ENCODE measurements at places on chromosomes 3 and 15.

DNA sequence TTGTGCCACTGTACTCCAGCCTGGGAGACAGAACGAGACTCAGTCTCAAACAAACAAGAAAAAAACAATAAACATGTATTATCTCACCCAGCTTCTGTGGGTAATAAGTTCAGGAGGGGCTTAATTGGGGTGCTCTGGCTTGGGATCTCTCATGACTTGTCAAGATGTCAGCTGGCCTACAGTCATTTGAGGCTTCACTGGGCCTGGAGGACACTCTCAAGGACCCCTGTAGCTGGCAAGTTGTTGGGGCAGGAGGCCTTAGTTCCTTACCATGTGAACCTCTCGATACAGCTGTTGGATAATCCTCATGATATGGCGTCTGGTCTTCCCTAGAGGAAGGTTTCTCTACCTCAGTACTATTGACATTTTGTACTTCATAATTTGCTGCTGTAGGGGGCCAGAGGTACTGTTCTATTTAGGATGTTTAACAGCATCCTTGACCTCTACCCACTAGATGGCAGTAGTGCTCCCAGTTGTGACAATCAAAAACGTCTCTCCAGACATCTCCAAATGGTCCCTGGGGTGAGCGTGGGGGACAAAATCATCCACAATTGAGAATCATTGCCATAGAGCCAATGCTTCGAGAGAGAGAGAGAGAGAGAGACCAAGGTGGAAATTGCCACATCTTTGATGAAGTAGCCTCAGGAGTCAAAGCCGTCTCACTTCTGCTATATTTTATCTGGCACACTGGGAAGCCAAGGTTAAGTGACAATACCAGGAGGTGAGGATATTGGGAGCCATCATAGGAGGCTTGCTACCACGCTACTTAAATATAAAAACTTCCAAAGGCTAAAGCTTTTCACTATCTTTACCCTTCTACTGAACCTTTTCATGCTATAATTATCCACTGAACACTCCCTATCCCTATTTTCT, 23.9 kb upstream of the SLTM start:
- peak; percentile 38 for DNase-seq

GRCh38 chr3:131731709-131732108, 228.9 kb upstream of the MRPL3 start:
- DNase-seq = no peak

DNA sequence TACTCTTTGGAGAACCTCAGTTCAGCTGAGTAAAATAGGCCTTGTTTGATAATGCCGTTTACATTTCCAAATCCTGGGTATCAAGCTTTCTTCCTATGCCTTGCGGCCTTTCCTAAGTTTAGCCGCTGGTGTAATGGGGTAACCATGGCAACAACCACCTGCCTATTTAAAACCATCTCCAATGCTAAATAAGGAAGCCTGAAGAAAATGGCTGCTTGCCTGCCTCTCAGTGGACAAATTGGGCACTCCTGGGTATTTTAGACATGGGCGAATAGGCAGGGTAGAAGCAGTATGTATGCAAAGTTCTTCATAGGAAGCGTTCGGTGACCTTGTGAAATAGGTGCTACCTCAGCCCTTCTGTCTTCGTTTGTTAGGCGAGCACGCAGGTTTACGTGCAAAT, 122.7 kb downstream of the DGKG start:
- DNase-seq = no peak

GRCh38 chr3:25182794-25183193, 245.3 kb upstream of the RARB start:
- DNase-seq = no peak

GRCh38 chr15:100565591-100565990, 36.4 kb downstream of the LINS1 start:
- DNase-seq = no peak

GRCh38 chr3:197428952-197429351, 126.8 kb downstream of the BDH1 start:
- DNase-seq = no peak

GRCh38 chr3:38153221-38153620, 12.1 kb upstream of the OXSR1 start:
- DNase-seq = no peak

GRCh38 chr3:10945683-10946287, 46.8 kb upstream of the SLC6A1 start:
- peak; percentile 21 for DNase-seq

DNA sequence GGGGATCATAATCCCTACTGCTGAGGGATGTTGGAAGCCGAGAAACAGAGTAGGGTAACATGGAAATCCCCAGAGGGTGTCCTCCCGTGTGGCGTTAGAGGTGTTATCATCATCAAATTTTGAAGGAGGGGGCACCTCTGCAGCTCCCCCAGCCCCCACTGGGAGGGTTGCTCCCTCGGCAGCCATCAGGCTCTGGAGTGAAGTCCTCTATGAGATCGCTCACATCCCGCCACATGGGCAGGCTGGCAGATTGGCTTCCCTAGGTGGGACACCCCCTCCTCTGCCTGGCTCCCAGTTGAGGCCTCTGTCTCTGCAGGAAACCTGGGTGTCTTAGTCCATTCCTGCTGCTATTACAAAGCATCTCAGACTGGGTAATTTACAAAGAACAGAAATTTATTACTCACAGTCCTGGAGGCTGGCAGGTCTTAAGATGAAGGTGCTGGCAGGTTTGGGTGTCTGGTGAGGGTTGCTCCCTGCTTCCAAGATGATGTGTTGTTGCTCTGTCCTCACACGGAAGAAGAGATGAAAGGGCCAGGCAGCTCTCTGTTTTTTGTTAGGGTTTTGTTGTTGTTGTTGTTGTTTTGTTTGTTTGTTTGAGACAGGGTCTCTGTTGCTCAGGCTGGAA, 120.5 kb downstream of the NUP210 start:
- DNase-seq = no peak

- no peak for DNase-seq
Measured at GRCh38 chr3:51712963-51713362, 6.1 kb downstream of the GRM2 start.

DNA sequence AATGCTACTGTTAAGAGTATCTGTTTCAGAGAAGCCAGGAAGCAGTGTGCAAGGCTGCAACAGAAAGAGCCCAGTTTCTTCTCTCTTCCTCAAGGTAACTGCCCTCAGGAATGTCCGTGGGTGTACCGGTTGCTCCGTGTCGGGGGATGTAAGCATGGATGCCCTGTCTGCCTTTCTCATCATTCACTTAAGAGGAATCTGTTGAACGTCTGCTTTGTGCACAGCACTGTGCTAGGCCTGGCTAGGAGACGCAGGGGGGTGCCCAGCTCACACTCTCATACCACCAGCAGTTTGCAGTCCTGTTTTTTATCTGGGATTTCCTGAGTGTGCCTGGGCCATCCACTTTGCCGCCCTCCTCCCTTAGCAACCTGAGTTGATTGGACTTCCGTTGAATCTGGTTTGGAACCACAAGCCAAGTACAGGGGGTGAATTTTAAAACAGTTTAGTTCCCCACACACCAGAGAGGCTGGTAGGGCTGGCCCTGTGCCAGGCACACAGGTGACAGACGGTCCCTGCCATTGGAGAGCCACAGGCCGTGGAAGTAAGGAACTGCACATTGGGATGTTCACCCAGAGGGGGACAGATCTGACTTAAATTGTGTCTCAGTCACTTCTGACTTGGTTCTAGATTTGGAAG, 11.2 kb downstream of the BOC start:
- no peak for DNase-seq

DNA sequence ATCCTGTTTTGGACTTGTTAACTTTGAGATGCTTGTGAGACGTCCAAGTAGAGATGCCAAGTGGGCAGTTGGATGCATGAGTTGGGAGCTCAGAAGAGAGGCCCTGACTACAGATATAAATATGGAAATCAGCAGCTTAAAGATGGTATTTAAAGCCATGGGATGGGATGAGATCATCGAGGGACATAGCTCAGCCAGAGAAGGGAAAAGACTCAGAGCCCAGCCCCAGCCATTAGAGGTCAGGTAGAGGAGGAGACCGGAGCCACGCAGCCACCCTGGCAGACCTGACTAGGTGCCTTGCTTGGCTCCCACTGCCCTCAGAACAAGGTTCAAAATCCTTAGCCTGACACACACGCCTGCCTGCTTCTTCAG, 31.1 kb downstream of the ATP2B2 start:
- DNase-seq = no peak

- no peak for DNase-seq
Measured at GRCh38 chr3:52822363-52822762, 8.1 kb downstream of the ITIH4 start.

GRCh38 chr3:119276680-119277079, 17.5 kb upstream of the ARHGAP31 start:
- DNase-seq = no peak

DNA sequence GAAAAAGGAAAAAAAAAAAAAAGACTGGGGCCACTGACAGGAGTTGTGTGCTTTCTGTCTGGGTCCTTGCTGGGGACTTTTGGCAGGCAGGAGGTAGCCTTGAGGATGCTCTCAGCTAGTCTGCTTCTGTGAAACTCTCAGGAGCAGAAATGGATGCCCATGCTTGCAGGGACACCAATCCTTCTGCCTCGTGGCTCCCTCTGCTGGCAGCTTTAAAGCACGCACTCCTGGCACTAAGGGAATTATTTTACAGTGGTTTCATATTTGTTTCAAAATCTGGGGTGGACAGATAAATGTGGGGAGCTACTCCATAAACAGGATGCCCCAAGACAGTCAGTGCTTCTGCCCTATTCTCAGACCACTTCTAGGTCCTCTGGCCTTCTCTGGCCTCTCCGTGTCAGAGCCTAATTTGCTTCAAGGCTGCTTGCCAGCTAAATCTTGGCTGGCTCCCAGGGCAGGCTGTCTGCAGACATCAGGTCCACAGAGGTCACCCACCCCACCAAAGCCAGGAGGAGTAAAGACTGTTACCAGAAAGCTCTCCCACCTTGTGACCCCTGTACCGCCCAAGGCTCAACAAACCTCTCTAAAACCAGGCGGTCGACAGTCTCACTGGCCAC, 17.1 kb downstream of the TRAIP start:
- DNase-seq = peak; percentile 68

GRCh38 chr15:58453931-58454793, 22.4 kb downstream of the LIPC start:
- no peak for DNase-seq

DNA sequence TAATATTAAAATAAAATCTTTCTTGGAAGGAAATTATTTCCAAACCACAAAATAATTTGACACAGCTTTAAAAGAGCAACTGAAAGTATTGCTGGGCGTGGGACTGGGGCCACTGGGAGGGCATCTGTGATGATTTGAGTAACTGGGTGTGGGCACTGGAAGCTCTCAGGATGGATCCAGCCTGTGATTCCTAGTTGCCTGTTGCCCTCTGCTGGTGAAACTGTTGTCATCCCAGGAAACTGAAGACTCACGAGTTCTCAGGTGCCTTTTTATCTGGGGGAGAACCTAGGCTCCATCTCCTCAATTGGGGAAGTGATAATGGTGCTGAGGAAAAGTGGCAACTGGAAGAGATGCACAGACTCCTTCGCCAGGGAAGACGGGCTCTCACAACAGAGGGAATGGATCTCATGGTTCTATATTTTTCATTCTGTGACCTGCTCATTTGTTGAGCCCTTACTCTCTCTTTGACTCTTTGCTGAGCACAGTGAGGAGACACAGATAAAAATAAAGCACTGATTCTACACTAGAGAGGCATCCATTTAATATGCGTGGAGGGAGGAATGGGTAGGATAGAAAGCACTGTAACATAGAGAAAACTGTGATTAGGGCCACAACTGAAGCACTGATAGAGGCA, 61.6 kb downstream of the TPRG1 start:
- no peak for DNase-seq

- DNase-seq = no peak
Measured at GRCh38 chr3:13132281-13132680, 59.1 kb upstream of the IQSEC1 start.

GRCh38 chr15:65414841-65415621, 7.7 kb downstream of the IGDCC4 start:
- no peak for DNase-seq

- no peak for DNase-seq
Measured at GRCh38 chr3:134338516-134339261, 35.6 kb downstream of the AMOTL2 start.

- no peak for DNase-seq
Measured at GRCh38 chr3:177538750-177539730, 341.8 kb upstream of the TBL1XR1 start.

GRCh38 chr3:142857056-142857455, 31.8 kb downstream of the PCOLCE2 start:
- DNase-seq = no peak

- DNase-seq = no peak
Measured at GRCh38 chr3:105956306-105956705, 87.5 kb upstream of the CBLB start.

GRCh38 chr15:83158393-83158792, 49.2 kb downstream of the HDGFL3 start:
- DNase-seq = no peak

GRCh38 chr15:84793431-84794161, 23.6 kb upstream of the ALPK3 start:
- DNase-seq = no peak

DNA sequence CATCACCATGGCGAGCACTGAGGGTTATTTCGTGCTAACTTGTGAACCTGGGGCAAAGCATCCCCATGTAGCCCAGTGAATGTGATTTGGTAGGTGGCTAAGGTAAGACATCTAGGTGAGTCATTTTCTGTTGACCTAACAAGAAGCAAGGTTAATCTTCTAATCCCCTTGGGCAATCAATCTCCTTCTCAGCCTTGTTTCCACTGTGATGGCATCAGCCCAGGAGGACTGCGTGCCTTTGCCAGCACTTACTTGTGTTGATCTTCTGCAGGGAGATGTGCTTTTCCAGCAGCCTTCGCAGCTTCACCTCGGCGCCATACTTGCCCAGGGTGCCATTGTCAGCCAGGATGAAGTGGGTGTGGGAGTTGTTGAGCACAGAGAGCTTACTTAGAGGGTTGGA, 35.7 kb downstream of the TRPM1 start:
- DNase-seq = no peak

GRCh38 chr3:157618075-157618760, 115.0 kb upstream of the VEPH1 start:
- no peak for DNase-seq

DNA sequence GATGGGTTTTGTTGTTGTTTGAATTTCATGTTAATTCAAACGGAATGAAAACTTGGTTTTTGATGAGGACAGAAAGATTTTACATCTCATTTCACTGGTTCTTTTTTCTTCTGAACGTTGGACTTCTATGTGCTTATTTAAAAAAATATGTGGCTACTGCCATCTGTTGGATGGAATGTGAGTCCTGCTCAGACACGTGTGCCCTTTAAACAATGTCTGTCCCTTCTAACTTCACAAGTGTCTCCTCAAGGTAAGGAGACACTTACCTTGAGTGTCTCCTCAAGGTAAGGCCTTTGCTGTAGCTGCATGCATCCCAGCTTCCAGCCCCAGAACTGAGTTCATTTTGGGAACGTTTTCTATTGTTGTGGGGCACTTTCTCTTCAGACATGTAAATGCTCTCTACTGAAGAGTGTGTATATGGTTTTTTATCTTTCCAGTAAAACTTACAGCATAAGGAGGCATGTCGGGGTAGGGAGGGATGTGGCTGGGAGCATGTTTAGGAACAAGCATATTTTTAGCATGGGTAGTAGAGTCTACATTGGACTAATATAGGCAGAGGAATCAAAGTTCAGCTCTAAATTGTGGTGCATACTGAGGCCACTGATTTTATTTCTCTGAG, 63.1 kb upstream of the UBE3A start:
- DNase-seq = no peak

All from stimulated activated CD4-positive, alpha-beta T cell treated with anti-CD3 and anti-CD28 coated beads, TNF-alpha, amount 100 ng/mL, for 1 hour (primary cell).